Kidney epithelial cell (primary cell): ENCODE measurements at places on chromosomes 7 and 10.

GRCh38 chr10:132904814-132905649 is 37.3 kb downstream of the CFAP46 start:
- no peak for DNase-seq

GRCh38 chr7:3028071-3028757 is 15.5 kb downstream of the CARD11 start:
- DNase-seq = peak; percentile 73

GRCh38 chr10:76055466-76055865 is 624.0 kb downstream of the LRMDA start:
- DNase-seq = no peak

DNA sequence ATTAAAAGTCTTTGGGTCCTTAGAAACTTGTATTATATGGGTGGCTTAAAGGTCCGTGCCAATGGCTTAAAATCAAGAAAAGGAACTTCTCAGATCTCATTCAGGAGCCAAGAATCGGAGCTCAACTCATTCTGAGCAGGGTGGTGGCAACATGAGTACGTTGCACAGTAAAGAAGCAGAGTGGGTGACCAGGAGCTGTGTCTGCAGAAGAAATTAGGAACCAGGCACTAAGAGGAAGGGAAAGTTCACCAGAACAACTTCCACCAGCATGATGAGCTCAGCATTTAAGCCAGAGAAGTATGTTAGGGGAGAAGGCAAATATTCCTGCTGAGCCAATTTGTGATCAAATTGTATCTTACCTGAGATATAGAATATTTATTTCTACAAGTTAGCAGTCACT is 236.0 kb upstream of the NRP1 start:
- no peak for DNase-seq
